Stimulated activated CD4-positive, alpha-beta T cell treated with anti-CD3 and anti-CD28 coated beads, Interleukin-15, amount 100 ng/mL, for 48 hours (primary cell): ENCODE measurements at places on chromosomes 13 and 19.

GRCh38 chr19:29843180-29844051, 31.6 kb downstream of the CCNE1 start:
- no peak for DNase-seq

DNA sequence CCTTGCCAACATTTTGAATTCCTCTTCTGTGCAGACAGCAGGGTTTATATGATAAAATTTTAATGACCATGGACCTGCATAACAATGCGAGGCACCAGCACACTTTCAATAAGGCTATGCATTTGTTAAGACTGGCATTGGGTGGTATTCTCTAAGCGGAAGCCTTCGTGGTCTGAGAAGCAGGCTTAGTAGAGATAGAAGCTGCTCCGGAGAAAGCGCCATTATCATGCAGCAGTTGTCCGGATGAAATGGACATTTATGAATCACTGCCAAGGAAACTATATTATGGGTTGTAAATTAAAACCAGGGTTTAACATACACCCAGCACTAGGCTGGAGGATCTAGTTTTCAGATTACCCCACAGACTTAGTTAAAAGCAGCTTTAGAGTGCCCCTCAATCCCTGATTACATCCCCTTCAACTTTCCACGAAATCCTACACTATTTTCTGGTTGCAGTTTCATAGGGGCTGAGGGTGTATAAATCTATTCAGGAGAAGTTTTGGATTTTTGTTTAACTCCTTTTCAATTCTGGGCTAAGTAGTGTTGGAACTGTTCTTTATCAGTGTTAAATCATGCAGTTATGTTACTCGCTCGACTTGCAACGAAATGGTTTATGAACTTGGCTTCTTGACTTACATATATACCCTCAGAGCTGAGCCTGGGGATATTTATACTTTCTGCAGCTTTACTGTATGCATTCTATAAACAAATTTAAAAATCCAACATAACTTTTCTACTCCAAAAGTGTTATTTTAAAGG, 193.3 kb downstream of the PCDH9 start:
- no peak for DNase-seq

DNA sequence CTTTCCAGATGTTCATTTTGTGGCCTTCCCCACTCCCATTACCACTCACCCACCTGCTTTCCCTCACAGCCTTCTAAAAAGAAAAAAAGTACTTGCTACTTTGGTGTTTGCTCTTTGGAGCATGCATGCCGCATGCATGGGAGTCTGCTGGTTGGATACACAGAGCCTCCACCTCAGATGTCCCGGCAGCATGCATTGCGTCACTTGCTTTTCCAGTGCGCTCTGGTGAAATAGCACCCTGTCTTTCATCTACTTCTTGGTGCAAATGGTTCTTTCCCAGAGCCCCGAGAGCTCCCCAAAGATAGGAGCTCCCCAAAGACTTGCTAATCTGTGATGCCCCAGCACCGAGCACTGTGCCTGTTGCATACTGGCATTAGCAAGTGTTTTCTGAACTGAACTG, 333.2 kb upstream of the ZNF507 start:
- no peak for DNase-seq

DNA sequence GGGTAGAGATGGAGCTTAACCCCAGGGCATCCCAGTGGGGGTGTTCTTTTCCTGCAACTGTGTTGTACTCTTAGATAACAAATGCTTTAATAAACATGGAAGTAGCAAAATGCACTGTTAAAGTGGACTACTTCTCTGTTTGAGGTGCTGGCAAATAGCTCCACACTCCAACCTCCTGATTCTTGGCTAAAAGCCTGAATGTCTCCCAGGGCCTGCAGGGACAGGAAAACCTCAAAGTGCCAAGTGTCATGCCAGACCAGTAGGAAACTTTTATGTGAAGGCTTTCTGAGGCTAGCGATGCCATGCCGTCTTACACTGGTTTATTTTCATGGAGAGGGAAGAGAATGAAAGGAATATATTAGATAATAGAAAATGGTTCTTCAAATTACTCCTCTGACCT, 6.8 kb downstream of the FREM2 start:
- no peak for DNase-seq

DNA sequence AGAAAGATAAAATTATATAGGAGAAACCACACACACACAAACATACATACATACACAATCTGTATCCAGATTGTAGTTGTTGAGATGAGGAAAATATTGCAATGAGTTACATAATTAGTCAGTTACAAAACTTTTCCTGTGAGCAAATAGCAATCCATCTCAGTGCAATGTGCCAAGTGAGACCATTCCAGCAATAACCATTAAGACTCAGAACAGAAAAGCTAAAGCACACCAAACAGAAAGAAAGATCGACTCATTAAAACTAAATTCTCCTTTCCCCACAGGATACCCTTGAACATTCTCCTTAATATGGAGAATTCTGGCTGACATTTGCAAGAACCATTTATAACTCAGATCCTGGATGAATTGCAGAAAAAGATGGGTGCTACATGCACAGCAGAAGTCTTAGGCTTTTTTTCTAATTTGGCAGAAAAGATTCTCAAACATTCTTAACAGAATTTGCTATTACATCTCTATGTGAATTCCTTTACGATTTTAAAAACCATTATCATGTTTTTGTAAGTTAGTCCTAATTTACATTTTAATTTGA, 1341.2 kb upstream of the SPRY2 start:
- no peak for DNase-seq

DNA sequence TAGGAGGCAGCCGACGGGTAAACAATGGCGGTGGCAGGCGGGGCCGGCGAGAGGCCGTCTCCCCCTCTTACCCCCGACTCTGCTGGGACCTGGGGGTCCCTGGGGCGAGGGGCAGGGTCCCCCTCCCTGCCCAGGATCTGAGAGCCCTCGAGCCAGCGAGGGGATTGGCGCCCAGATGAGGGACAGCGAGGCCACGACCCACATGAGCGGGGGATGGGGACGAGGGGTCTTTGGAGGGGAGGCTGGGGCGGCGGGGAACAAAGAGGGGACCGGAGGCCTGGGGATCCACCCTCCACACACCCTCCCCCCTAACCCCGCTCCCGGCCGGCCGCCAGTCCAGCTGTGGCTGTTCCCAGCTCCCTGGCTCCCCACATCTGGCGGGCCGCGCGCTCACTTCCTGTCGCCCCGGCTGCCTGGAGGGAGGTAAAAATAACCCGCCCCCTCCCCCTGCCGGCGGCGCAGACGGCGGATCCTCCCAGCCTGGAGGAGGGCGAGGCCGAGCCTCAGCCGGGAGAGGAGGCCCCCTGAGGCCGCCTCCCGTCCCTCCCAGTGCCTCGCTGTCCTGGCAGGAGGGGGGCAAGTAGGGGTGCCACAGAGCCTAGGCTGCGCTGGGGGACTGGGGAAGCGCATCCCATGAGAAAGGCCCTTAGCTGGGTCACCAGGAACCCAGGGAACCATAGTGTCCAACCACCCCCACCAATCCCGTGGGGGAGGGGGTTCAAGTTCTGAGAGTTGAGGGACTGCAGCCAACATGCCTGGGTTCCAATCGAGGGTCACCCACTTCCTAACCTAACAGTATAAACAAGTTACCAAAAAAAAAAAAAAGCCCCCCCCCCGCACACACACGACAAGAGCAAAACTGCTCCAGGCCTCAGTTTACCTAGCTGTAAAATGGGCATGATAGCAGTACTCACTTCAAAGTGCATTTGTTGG, 29.3 kb upstream of the NANOS3 start:
- peak; percentile 79 for DNase-seq

DNA sequence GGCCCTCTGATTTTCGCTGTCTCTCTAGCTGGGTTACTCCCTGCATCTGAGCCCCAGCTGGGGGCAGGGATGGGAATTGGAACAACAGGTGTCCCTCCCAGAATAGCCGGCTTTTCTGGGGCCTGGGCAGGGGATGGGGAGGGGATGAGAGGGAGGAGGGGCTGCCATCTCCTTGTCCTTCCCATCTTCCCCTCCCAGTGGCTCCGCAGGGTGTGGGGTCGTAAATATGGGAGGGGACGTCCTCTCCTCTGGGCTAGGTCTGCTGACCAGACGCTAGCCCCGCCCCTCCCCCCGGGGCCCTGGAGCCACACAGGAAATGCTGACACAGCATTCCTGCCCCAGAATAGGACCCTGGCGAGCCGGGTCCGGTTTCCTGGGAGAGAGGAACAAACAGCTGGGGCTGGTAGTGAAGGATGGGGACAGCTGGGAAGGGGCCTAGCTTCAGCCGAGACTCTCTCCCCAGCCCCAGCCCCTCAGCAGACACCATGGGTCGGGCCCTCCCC, 1.1 kb downstream of the RYR1 start:
- DNase-seq, result no peak

GRCh38 chr19:29675650-29676186, 10.5 kb downstream of the PLEKHF1 start:
- DNase-seq, result no peak

DNA sequence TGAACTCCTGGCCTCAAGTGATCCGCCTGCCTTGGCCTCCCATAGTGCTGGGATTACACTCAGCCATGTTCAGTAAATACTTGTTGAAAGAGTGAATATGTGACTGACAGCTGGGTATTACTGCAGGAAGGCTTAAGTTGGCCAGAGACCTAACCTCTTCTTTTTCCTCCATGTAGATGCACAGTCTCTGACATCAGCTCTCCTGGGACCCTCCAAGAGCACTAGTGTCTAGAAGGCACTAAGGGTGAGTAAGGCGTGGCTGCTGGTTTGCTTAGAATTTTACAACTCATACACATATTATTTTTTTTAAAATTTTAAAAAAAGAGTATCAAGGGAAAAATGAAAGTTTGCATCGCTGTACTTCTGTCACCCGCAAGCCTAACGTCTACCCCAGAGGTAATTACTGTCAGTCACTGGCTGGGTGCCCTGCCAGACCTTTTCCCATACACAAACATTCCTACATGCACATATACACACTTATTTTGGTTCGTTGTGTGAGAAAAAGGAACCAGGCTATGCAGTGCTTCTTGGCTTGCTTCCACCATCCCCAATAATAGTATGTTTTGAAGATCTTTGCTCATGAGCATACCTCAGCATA, 122.0 kb downstream of the SIPA1L3 start:
- no peak for DNase-seq

DNA sequence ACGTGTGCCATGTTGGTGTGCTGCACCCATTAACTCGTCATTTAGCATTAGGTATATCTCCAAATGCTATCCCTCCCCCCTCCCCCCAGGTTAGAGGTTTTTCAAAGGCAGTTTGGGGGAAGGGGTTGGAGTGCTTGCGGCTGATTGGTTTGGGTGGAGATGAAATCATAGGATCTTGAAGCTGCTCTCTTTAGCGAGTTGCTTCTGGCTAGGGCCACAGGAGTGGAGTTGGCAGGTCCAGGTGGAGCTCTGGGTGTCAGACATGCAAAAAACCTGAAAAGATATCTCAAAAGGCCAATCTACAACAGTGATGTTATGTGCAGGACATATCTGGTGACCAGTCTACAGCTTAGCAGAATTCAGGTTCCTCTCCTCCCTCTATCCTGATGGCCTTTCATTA, 32.6 kb upstream of the CXCL17 start:
- no peak for DNase-seq

GRCh38 chr13:21688056-21688455, 17.2 kb downstream of the FGF9 start:
- DNase-seq, result no peak

DNA sequence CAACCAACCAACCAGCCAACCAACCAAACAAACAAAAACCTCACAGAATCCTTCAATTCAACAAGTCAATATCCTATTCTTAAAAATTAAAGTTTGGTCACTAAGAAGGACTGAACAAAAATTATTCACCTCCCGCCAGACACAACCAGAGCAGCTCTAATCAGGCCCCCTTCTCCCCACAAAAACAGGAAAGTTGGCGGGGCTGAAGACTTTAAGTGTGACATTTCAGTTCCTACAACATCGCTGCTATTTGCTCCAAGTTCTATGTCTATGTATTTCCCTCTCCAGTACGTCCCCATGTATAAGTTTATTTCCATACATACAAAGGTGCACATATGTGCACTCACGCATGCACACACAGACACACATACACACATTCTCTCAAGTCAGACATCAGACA, 32.8 kb upstream of the STK24 start:
- DNase-seq, result no peak

- DNase-seq, result no peak
These were observed 5.6 kb downstream of the ADAMTSL5 start for GRCh38 chr19:1507192-1507660.

- DNase-seq, result no peak
These were observed 370.3 kb upstream of the ATXN8OS start for GRCh38 chr13:69737129-69737935.

DNA sequence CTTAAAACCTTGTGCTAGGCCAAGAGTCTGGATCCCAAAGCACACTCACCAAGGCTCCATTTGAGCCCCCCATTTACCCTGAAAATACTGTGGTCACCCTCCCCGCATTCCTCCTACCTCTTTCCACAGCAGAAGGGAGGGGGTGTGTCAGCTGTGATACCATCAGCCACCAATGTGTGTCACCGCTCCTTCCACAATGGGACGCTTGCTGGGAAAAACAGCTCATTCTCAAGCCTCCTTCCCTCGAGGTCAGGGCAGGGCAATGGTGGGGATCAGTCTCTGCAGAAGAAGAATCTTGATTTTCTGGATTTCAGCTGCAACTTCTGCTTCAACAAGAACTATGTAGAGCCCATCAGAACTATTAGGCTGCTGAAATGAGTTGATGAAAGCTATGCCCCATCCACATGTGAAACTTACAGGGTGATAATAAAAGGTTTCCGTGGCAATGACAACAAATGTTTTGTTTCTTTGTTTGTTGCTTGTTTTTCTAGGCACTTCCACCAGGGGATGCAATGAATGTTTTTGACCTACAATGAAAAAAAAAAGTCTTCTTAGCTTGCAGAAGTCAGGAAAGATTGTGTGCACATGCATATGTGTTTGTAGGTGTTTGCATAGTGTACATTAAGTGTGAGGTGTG, 26.4 kb upstream of the ZNF507 start:
- DNase-seq, result no peak

GRCh38 chr13:30752201-30752797, 17.0 kb downstream of the ALOX5AP start:
- DNase-seq, result no peak

GRCh38 chr19:35240327-35240726, 8.5 kb upstream of the LSR start:
- no peak for DNase-seq

- DNase-seq, result no peak
These were observed 10.8 kb upstream of the CCNA1 start for GRCh38 chr13:36421447-36421846.

DNA sequence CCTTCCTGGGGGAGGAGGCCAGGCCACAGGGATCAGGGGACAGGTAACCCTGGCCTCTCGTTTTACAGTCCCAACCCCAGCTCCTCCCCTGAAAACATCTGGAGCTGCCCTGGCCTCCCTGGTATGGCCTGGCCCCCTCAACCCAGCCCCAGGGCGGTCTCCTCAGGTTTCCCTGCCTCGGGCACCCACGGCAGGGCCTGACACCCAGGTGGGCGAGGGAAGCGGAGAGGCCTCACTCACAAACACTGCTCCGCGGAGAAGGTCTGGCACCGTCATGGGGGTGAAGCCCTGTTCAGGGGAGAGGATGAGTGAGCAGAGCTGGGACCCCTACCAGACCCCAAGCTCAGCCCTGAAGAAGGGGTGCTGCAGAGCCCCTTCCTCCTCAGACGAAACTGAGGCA, 6.5 kb upstream of the CCER2 start:
- no peak for DNase-seq
